ENCODE measurements at places on chromosomes 5 and 9.

GRCh38 chr9:23447166-23447565 is 378.9 kb downstream of the ELAVL2 start:
- no peak for DNase-seq

DNA sequence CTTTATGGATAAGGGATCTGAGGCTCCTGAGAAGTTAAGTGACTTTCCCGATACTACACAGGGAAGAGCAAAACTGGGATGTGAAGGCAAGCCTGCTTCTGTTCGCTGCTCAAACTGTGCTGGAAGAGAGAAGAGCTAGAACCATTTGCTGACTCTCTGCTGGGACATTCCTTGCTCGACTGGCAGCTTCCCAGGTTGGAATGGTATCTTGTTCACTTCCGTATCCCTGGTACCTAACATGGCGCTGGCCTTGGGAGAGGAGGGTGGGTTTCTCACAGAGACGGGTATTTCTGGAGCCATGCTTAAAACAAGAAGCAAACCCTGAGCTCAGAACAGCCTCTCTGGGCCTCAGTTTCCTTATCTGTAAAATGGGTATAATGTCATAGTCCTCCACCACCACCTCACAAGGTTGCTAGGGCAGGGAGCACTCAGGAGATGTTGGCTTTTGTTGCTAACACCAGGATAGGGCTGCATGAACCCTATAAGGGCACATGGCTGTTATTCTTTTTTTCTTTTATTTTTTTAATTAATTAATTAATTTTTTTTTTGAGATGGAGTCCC is 68.0 kb upstream of the STXBP1 start:
- no peak for DNase-seq

DNA sequence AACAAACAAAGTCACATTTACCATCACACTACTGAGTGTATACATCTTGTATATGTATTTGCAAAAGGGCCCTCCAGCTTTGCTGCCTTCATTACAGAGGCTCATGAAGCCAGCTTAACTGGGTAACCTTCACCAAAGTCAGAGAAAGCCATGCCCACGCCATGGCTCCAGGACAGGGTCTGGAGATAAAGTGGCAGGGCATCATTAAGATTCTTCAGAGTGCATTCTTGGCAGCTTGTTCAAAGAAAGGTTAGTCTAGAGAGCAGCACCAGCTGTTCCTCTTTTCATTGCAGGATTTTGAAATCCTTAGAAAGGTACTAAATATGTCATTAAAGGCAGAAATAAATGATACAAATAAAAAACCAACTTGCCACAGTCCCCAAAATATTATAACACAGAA is 333.2 kb downstream of the NDUFS4 start:
- DNase-seq, result no peak

GRCh38 chr5:112636751-112637150 is 100.9 kb upstream of the APC start:
- DNase-seq, result no peak

Measured in amniotic stem cell (primary cell).